ENCODE measurements at places on chromosomes 2 and 18.

DNA sequence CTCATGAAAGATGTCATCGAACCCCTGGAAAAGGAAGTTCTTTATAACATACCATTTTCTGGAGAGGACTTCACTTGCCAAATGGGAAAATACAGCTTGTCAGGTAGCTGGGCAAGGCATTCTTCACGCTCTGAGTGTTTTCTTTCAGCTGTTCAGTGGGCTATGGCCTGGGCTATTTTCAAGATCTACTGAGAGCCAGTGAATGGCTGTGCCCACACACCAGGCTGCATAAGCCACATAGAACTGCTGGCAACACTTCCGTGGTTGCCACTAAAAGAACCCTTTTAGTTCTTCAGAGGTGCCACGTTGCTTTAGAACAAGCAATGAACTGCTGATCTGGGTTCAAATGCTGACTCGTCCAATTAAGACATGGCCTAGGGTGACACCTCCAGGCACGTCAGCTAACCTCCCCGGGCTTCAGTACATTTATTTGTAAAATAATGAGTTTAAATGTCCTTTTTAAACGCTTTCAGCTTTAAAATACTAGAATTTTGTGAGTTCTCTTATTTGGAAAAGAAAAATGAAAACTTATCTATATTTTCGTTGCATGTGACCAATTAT is 36.6 kb upstream of the GORASP2 start:
- no peak for DNase-seq

DNA sequence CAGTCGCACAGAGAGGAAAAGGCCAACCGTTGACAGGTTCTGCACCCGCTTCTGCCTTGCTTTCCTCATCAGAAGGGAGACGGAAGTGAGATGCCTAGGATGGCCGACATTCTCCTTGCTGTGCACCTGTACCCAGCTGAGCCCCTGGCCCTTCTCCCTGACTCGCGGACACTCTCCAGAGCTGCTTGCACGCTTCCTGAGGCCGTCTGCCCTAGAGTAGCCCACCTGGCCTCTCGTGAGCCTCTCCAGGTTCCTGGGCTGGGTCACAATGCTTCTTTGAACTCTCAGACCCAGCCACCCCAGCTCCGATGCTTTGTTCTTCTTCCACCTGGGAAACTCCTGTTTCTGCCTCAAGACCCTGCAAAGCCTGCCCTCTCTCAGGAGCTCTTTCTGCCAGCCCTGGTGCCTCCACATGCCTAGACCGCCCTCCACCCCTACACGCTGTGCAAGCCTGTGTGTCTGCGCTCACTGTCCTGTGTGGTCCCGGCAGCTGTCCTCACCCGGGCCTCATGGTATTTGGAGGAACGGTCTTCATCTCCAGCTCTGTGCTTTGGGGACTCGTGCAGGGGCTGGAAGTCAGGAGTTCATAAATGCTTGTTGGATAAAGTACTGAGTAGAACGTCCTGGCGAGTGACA is 345.4 kb upstream of the SALL3 start:
- DNase-seq, result no peak

DNA sequence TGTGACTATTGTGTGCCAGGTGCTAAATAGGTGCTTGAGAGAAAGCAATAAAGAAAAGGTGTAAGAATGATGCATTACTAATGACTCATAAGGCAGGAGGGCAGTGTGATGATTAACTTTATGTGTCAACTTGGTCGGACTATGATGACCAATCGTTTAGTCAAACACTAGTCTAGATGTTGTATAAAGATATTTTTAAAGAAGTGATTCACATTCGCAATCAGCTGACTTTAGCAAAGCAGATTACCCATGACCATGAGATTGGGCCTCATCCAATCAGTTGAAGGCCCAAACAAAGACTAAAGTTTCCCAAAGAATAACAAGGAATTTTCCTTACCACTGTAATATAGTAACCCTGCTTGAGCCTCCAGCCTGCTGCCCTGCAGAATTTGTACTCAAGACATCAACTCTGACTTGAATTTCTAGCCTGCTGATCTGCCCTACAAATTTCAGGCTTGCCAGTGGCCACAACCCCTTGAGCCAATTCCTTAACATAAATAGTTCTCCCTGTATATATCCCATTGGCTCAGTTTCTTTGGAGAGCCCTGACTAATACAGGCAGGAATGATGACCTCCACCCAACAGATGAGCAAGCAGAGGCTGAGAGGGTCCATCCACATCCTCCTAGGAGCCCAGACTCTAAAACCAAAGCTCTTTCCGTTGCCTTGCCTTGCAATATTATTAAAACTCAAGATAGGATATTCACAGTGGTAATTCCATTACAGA is 132.6 kb downstream of the ACTR3 start:
- no peak for DNase-seq

DNA sequence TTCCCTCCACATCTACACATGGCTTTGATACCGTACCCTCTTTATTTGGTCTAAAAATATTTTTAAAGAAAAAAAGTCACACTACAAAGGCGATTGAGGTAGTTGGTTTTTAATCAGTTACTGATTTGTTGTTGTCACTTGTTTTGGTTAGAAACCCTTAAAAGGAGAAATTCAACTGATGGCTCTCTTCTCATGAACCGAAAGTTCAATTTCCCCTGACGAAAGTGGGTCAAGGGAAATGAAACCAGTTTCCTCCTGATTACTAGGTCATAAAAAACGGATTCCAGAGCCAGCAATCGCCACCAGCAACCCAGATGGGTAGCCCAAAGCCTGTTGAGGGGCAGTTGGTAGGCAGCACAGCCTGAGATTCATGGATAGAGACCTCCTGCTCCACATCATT is 63.2 kb downstream of the DLGAP1 start:
- no peak for DNase-seq

- no peak for DNase-seq
Observed at GRCh38 chr2:105796131-105796638, 51.5 kb downstream of the NCK2 start.

GRCh38 chr2:169294001-169294675 is 68.2 kb downstream of the LRP2 start:
- DNase-seq, result no peak

DNA sequence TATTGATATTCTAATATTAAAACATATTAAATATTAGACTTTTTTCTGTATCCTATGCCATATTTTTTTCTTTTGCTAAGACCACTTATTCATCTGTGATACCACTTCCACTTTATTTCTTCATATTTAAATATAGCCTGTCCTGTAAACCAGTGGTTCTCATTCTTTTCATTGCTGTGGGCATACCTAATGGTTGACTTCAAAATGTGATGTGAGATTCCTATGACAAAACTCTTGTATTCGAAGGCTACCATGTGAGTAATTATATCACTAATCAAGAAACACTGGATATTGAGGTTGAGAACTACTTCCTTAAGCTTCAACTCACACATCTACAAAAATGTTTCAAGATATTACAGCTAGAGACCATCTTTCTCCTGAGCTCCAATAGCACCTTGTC is 3.6 kb downstream of the SCRN3 start:
- no peak for DNase-seq

DNA sequence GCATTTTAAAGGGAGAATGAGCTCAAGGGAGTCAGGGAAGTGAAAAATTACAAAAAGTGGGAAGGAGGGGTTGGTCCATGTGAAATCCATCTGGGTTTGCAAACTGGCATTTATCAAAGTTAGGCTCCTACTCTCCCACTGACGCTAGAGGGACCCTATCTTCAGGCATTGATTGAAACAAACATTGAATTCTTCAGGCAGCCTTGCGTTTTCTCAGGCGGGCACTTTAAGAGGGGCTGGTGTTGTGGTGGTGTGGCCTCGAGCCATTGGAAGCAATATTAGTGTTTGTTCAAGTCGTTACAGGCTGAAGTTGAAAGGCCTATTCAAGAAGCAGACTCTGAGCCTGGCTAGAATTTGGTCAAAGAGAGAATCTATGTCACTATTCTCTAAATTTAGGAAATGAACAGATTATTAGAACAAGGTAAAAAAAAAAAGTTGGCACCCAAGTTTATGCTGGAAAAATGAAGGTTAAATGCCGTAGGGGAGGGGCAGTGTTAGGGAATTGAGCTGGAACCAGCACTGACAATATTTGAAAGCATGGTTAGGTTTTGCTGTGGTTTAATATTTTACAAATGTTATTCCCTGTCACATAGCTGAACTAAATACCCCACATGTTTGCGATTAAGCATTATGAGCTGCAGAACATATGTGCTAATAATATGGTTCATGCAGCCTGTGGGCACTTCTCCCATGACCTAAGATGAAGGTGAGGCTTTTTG is 36.8 kb downstream of the STON1 start:
- no peak for DNase-seq

DNA sequence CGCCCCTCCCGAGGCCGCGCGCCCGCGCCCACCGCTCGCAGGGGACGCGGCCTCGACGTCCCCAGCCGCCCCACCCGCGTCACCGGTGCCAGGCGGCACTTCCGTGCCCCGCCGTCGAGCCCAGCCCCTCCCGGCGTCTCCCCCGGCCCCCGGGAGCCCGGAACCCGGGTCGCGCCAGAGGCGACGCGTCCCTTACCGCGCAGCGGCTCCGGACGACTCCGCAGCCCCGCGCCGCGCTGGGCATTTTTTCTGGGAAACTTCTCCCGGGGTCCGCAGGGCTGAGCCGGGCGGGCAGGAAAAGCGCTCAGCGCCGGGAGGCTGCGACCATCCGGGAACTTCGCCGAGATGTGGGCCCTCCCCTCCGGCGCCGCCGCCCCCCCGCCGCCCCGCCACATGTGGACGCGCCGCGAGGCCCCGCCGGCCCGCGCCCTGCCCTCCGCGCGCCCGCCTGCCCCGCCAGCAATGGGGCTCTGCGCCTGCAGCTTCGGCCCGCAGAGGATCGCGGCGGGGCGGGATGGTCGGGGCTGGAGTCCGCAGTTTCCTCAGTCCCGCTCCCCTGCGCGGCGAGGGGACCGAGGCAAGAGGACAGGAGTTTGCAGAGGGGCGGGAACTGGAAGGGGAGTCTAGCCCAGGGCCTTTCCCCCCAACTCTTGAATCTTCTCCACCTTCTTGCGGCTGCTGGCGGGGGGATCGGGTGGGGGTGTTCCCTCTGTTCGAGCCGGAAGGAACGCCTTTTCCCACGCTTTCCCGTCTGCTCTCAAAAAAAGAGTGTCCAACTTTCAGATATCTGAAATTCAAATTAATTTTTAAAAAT is 81.5 kb downstream of the CHRNA1 start:
- DNase-seq, result peak; percentile 80

- DNase-seq, result no peak
Observed at GRCh38 chr2:37827911-37828511, 97.1 kb upstream of the RMDN2 start.

DNA sequence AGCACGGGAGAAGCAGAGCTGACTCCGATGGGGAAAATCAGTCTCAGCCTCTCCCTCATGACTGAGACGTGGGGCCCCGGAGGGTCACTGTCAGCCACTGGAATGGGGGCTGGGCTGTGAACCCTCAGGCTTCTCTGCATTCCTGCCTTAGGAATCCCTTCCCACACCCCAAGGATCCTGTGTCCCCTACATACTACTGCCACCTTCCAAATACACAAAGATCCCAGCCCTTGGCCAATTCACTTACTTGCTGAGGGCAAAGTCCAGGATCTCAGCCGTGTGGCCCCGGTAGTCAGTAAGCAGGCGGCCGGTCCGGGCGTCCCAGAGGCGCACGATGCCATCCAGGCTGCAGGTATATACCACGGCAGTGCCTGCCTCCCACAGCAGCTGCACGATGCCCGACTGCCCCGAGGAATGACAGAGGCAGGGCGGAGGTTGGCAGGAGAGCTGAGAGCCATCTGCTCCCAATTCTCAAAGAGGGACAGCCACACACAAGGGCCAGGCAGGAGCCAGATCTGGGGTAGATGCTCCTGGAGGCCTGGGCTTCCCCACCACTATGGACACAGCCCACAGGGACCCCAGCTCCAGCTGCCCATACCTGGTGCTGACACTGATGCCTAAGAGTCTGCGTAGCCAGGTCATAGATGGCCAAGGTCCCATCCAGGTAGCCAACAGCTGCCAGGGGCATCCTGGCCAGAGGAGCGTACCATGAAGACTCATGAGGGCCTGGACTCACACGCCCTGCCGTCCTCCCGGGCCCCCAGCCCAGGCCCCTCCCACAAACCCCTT is 4.2 kb downstream of the GPBAR1 start:
- DNase-seq, result no peak

DNA sequence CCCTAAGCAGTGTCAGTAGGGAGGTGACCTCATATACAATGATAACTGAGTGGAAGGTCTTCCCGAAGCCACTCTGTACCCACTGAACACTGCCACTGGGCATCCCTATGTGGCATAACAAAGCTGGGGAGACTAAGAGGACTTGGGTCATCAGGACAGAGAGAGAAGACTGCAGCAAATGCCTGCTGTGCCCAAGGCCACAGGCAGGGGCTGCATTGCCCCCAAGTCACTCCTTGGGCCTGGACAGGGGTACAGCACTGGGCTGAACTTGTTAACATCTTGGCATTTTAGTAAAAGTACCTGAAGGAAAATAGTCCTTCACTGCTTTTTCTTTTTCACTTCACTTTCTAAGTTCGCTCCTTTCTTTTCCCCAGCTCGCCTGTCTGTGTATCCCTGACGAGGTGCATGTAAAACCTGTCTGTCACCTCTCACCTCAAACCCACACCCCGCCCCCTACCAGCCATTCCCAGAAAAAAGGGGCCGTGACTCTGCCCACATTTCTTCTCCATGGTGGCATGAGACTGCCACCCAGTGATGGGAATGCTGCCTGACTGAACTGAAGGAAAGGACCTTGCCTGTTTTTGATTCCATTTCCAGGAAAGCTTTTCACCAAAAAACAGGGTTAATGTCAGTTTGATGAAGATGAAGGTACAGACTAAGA is 62.9 kb downstream of the MTHFD2 start:
- DNase-seq, result no peak

DNA sequence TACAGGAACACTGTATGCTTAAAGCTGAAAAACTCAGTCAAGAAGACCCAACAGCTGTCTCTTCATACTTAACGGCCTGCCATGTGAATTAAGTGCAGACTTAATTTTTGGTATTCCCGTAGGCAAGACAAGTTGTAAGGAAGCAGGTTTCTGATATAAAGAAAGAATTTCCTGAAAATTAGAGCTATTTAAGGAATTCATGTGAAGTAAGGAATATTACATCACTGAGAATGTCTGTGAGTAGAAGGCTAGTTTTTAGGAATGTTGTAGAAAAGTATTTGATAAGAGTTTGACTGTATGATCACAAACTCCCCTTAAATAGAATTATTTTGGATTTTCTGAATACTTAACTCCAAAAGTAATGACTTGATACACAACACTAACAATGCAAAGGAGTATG is 51.0 kb downstream of the WDR33 start:
- no peak for DNase-seq

DNA sequence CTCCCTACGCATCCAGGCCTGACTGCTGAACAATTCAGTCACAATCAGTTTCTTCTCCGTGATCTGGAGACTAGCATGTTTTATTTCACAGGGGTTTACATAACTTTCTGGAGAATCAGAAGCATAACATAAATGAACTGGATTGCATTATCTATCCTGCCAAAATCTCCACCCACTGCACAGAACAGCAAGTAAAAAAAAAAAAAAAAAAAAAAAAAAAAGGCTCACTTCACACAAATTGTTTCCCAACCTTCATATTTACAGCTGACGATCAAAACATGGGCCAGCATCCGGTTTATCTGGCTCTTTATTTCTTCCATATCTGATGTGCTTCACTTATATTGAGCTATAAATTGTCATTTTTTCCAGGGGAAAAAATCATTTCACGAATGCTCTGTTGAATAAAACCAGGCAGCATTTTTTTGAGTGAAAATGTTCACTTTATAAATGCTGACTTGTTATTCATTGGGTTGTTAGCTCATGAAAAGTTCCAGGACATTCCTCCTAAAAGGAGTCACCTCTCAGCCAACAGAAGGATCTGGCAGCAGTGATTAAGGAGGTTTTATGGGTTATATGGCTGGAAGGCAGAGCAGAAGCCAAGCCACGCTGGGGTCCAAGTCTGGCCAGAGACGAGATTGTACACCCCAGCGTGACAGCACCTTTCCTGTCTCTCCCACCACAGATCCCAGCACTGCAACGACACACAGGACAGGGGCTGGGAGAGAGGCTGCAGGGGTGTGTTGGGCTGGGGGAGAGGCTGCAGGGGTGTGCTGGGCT is 51.2 kb upstream of the GLI2 start:
- DNase-seq, result no peak

All from activated naive CD8-positive, alpha-beta T cell treated with anti-CD3 and anti-CD28 coated beads, Interleukin-2, amount 10 ng/mL, durations not matched to agents 7 days and 5 days (primary cell).